ENCODE measurements at places on chromosomes 3 and 15.

GRCh38 chr3:133675631-133676335, 14.0 kb upstream of the TOPBP1 start:
- H3K4me3 ChIP-seq = no peak overlapping the region
- no peaks in the 10 kb centered on the region for H3K4me1 ChIP-seq
- DNase-seq = peak; percentile 57
- H3K27ac ChIP-seq = no peak overlapping the region
- peaks cover 17% of the 10 kb centered on the region for H3K27me3 ChIP-seq

GRCh38 chr3:47711596-47711995, 70.1 kb downstream of the SMARCC1 start:
- H3K27ac ChIP-seq = no peak overlapping the region
- H3K36me3 ChIP-seq = peaks cover 6% of the 10 kb centered on the region
- H3K27me3 ChIP-seq = no peaks in the 10 kb centered on the region

GRCh38 chr3:184156522-184156955, 1.4 kb downstream of the DVL3 start:
- DNase-seq = peak; percentile 35
- no peaks in the 10 kb centered on the region for H3K4me1 ChIP-seq
- peak overlapping the region; percentile 97 for H3K4me3 ChIP-seq
- no peaks in the 10 kb centered on the region for H3K36me3 ChIP-seq

DNA sequence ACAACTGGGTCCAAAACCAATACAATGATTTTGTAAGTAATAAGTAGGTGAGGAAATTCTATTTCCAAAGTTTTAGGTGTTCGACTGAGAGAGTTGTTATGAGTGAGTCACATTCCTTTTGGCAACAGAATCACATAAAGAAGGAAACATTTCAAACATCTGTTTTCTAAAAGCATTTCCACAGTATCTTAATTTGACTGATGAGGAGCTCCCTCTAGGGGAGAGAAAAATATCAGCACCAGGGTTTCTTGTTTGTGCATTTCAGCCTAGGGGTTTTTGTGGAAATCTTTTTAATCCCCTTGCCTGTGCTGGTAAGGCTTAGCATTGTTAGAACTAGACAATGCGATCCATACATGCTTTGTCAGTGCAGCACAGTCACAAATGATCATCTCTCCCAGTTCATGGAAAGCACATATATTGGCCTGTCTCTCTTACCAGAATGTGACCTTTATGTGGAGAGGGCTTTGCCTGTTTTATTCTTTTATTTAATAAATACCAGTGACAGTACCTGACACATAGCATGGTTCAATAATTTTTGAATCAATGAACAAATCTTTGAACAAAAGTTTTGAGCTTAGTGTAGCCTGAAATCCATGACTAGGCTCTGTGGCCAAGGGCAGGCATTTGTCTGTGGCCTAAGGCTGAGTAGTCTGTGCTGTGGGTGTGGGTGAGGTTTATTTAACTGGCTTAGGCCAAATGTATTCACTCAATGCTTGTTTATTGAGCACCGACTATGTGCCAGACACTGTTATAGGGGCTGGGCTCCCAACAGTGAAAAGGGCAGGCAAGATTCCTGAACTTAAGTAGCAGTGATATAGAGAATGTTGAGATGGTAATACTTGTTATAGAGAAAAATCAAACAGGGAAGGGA, 21.1 kb upstream of the IQCF6 start:
- no peaks in the 10 kb centered on the region for H3K27me3 ChIP-seq
- H3K4me1 ChIP-seq = peaks cover 13% of the 10 kb centered on the region
- no peaks in the 10 kb centered on the region for H3K36me3 ChIP-seq
- no peak overlapping the region for H3K4me3 ChIP-seq
- H3K27ac ChIP-seq = peak overlapping the region; percentile 85

- H3K27me3 ChIP-seq = no peaks in the 10 kb centered on the region
- H3K4me3 ChIP-seq = no peak overlapping the region
- no peaks in the 10 kb centered on the region for H3K36me3 ChIP-seq
- H3K27ac ChIP-seq = no peak overlapping the region
- H3K4me1 ChIP-seq = no peaks in the 10 kb centered on the region
- DNase-seq = no peak
Observed at GRCh38 chr3:29164825-29165224, 116.0 kb upstream of the RBMS3 start.

DNA sequence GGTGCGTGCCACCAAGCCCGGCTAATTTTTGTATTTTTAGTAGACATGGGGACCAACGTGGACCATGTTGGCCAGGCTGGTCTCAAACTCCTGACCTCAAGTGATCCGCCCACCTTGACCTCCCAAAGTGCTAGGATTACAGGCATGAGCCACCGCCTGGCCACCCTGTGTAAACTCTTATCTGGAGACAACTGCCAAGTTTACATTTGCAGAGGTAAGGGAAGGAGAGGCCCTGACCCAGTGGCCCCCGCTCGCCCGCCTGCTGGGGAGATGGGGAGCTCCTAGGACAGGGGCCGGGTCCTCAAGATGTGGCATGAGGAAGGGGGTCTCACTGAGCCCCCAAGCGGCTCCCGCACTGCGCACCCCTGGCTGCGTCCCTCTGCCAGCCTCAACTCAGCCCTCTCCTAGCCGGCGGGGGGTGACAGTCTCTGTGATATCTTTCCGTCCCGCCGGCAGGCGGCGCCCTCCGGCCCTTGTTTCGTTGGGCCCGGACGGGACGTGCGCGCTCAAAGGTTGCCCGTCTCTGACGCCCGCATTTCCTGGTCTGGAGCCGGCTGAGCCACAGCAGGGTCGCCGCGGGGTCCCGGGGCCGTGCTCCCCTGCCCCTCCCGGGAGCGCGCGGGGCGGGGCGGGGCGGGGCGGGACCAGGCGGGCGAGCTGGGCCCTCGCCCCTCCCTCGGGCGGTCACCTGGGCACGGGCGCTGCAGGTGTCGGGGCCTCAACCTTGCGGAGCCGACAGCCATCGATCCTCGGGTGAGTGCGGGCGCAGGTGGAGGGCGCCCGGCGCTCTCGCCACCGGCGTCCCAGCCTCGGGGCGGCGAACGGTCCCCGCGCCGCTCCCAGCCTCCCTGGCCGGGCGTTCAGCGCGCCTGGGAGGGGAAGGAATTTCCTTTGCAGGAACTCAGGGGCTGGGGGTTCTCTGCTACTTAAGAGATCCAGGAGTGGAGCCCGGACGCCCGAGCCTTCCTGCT, at the start of gene GPR160:
GPR160 (plus strand) TSS at position 533 of the 971 bp plus-strand sequence. CDS start 45,978 bp downstream, outside the sequence.
- H3K27me3 ChIP-seq = no peaks in the 10 kb centered on the region
- peak; percentile 80 for DNase-seq
- H3K27ac ChIP-seq = no peak within 1 kb of the TSS
- H3K4me1 ChIP-seq = peaks cover 3% of the 10 kb centered on the region
- no peaks in the 10 kb centered on the region for H3K36me3 ChIP-seq

- H3K36me3 ChIP-seq = no peaks in the 10 kb centered on the region
- H3K27ac ChIP-seq = no peak overlapping the region
- no peaks in the 10 kb centered on the region for H3K27me3 ChIP-seq
- no peak overlapping the region for H3K4me3 ChIP-seq
Observed at GRCh38 chr3:104878395-104878794, 488.3 kb upstream of the ALCAM start.

- DNase-seq = no peak
- H3K27ac ChIP-seq = no peak overlapping the region
- no peaks in the 10 kb centered on the region for H3K4me1 ChIP-seq
- no peaks in the 10 kb centered on the region for H3K36me3 ChIP-seq
- H3K27me3 ChIP-seq = no peaks in the 10 kb centered on the region
- H3K4me3 ChIP-seq = no peak overlapping the region
Observed at GRCh38 chr3:69691860-69692259, 47.4 kb upstream of the MITF start.

DNA sequence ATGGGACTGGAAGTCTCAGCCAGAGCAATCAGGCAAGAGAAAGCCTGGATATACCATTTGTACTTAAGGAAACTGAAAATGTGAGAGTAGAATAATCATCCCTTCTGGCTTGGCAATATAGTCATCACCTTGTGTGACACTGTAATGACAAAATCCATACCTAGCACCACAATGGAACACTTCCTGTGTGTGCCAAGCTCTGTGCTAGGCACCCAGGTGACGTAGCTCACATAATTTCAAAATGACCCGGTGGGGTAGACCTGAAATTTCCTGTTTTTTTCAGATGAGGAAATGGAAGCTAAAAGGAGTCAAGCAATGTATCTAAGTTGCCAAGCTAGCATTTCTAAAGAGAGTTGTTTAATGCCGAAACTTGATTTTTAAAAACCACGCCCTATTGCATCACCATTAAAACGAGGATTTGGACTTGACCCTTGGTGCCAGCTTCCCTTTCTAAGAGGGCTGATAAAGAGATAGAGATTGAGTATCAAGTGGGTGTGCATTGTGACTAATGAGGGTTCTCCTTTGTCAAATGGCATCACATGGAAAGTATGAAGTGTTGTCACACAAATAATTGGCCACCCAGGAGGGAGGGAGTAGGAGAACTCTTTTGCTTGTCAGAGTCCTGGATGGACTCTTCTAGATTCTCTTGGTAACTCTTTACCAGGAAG, 141.3 kb upstream of the PDZRN3 start:
- H3K27me3 ChIP-seq = no peaks in the 10 kb centered on the region
- H3K27ac ChIP-seq = no peak overlapping the region
- no peak for DNase-seq
- no peak overlapping the region for H3K4me3 ChIP-seq

- H3K4me3 ChIP-seq = no peak overlapping the region
- no peak for DNase-seq
- H3K27me3 ChIP-seq = no peaks in the 10 kb centered on the region
Observed at GRCh38 chr15:77021803-77022381, 27.0 kb downstream of the PSTPIP1 start.

- H3K36me3 ChIP-seq = no peaks in the 10 kb centered on the region
- H3K27ac ChIP-seq = no peak overlapping the region
- no peak for DNase-seq
- peaks cover 11% of the 10 kb centered on the region for H3K4me1 ChIP-seq
Observed at GRCh38 chr15:91472316-91472756, 372.3 kb downstream of the SV2B start.

DNA sequence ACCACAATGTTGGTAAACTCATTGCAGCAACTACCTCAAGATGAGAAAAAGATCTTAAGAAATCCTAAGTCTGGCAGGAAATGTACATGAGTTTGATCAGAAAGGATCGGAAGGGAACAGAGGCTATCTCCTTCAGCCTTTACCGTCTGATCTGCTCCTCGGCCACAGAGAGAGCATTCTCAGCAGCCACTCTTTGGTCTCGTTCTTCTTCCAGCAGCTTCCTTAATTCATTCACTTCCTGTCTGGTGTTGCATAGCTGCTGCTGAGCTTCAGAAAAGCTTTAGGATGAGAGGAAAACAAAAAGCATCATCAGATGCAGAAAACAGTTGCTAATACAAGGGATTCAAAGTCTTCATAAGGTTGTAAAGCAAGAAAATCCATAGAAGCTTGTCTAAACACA, 6.6 kb upstream of the HCLS1 start:
- no peaks in the 10 kb centered on the region for H3K4me1 ChIP-seq
- H3K27ac ChIP-seq = no peak overlapping the region
- H3K4me3 ChIP-seq = no peak overlapping the region
- H3K27me3 ChIP-seq = no peaks in the 10 kb centered on the region
- DNase-seq = no peak

DNA sequence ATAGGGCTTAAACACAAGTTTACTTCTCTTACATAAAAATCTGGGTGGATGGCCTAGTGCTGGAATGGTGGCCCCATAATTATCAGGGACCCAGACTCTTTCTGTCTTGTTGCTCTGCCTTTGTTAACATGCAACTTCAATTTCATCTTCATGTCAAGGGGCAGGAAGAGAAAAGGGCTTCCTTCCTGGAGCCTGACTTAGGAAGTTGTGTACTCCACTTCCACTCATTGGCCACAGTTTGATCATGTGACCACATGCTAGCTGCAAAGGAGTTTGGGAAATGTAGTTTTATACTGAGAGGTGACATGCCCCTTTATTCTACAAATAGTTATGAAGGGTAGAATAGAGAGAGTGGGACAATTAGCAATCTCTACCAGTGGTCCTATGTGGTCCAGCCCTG, 39.3 kb downstream of the RHCG start:
- no peaks in the 10 kb centered on the region for H3K4me1 ChIP-seq
- no peaks in the 10 kb centered on the region for H3K27me3 ChIP-seq
- H3K27ac ChIP-seq = no peak overlapping the region
- H3K4me3 ChIP-seq = no peak overlapping the region

- no peaks in the 10 kb centered on the region for H3K36me3 ChIP-seq
- H3K4me1 ChIP-seq = no peaks in the 10 kb centered on the region
- DNase-seq = no peak
- no peaks in the 10 kb centered on the region for H3K27me3 ChIP-seq
- no peak overlapping the region for H3K27ac ChIP-seq
Observed at GRCh38 chr3:127886231-127886955, 28.6 kb upstream of the KBTBD12 start.

- H3K27ac ChIP-seq = no peak overlapping the region
- no peaks in the 10 kb centered on the region for H3K36me3 ChIP-seq
- DNase-seq = no peak
Observed at GRCh38 chr3:76668653-76669052, 371.2 kb upstream of the ROBO2 start.

- DNase-seq = no peak
- no peak overlapping the region for H3K4me3 ChIP-seq
- H3K27me3 ChIP-seq = no peaks in the 10 kb centered on the region
- no peaks in the 10 kb centered on the region for H3K36me3 ChIP-seq
- H3K4me1 ChIP-seq = no peaks in the 10 kb centered on the region
- no peak overlapping the region for H3K27ac ChIP-seq
Observed at GRCh38 chr3:114799816-114800215, 347.3 kb downstream of the ZBTB20 start.

GRCh38 chr15:55791551-55792400, 48.8 kb upstream of the PRTG start:
- peak; percentile 92 for DNase-seq
- H3K36me3 ChIP-seq = no peaks in the 10 kb centered on the region
- no peaks in the 10 kb centered on the region for H3K27me3 ChIP-seq
- H3K4me3 ChIP-seq = no peak overlapping the region

DNA sequence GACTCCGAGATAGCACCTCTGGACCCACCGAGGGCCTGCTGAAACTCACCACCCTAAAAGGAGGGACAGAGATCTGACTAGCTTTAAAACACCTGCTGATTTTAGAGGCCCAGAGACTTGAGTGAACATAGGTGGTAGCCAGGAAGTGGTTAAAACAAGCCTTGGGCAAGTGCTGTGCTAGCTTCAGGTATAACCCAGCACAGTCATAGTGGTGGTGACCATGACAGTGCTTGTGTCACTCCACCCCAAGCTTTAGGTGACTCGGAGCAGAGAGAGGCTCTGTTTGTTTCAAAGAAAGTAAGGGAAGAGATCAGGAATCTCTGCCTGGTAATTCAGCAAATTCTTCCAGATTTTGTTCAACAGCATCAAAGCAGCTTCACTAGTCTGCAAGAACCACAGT, 641.1 kb upstream of the BCHE start:
- no peaks in the 10 kb centered on the region for H3K27me3 ChIP-seq
- no peaks in the 10 kb centered on the region for H3K4me1 ChIP-seq
- no peak overlapping the region for H3K4me3 ChIP-seq
- no peak for DNase-seq
- no peak overlapping the region for H3K27ac ChIP-seq

Data from mesendoderm (in vitro differentiated cells).